Activated T-helper 2 cell treated with anti-CD3 and anti-CD28 coated beads, Interferon-gamma antibody, Interleukin-2, Interleukin-4, amounts not matched to agents 10 μg/mL and 5 μg/mL and 100 μg/mL, durations not matched to agents 14 hours and 24 hours and 36 hours (primary cell): ENCODE measurements at places on chromosomes 4 and X.

DNA sequence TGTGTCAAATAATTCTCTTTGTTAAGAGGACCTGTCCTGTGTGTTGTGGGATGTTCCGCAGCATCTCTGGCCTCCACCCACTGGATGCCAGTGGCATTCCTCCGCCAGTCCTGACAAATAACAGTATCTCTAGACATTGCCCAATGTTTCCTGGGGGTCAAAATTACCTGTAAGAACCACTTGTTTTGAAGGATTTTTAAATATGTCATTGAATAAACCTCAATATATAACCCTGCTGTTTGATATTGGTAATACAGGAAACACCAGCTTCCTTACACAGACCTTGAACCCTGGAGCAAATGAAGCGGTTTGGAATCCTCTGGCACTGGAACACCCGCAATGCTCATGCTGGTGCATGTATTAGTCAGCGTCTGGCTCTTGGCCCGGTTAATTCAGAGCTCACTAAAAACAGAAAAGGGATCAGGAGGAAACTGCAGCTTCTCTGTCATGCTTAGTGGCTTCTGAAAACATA is 101.3 kb downstream of the TBL1X start:
- no peaks in the 10 kb centered on the region for H3K27me3 ChIP-seq
- peaks cover 27% of the 10 kb centered on the region for H3K36me3 ChIP-seq
- H3K27ac ChIP-seq = no peak overlapping the region
- peaks cover 25% of the 10 kb centered on the region for H3K4me1 ChIP-seq

- H3K27me3 ChIP-seq = no peaks in the 10 kb centered on the region
- peaks cover 7% of the 10 kb centered on the region for H3K4me1 ChIP-seq
- no peaks in the 10 kb centered on the region for H3K36me3 ChIP-seq
- no peak overlapping the region for H3K27ac ChIP-seq
These were observed 352.7 kb downstream of the NKX6-1 start for GRCh38 chr4:84146300-84146959.

DNA sequence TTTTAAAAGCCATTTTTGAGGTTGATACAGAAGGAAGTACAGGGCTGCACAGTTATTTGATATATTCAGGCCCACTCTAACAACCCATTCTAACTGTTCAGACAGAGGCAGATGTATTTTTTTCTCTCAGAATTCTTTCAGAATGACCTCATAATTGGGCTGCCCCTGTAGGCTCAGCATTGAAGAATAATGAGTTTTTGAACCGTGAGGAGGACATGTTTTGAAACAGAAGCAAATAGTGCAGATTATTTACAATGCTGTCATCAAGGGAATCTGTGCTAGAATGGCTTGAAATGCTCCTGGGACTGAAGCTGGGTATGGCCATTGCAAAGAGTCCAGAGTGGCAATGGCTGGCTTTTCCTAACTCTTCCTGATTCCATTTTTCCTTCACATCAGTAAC is 158.1 kb downstream of the SOX3 start:
- H3K36me3 ChIP-seq = no peaks in the 10 kb centered on the region
- no peak overlapping the region for H3K27ac ChIP-seq
- H3K4me3 ChIP-seq = no peak overlapping the region

GRCh38 chrX:9846631-9847030 is 60.4 kb downstream of the SHROOM2 start:
- H3K4me1 ChIP-seq = peaks cover 3% of the 10 kb centered on the region
- H3K27ac ChIP-seq = no peak overlapping the region
- H3K4me3 ChIP-seq = no peak overlapping the region
- no peaks in the 10 kb centered on the region for H3K36me3 ChIP-seq
- H3K27me3 ChIP-seq = peaks cover 16% of the 10 kb centered on the region

- H3K4me3 ChIP-seq = no peak overlapping the region
- no peak overlapping the region for H3K27ac ChIP-seq
- no peaks in the 10 kb centered on the region for H3K4me1 ChIP-seq
- H3K36me3 ChIP-seq = no peaks in the 10 kb centered on the region
These were observed 60.3 kb downstream of the ADRA2C start for GRCh38 chr4:3826247-3827172.

DNA sequence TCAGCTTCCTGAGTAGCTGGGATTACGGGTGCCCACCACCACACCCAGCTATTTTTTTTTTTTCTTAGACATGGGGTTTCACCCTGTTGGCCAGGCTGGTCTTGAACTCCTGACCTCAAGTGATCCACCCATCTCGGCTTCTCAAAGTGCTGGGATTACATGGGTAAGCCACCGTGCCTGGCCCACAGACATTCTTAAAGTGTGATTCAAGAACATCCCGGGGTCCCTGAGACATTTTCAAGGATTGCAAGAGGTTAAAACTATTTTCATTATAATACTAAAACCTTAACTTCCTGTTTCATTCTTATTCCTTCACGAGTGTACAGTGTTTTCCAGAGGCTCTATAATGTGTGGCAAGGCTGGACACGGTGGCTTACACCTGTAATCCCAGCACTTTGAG is 318.7 kb downstream of the CAMK2D start:
- H3K4me3 ChIP-seq = no peak overlapping the region
- H3K27ac ChIP-seq = no peak overlapping the region
- H3K36me3 ChIP-seq = peaks cover 13% of the 10 kb centered on the region
- peaks cover 25% of the 10 kb centered on the region for H3K4me1 ChIP-seq
- DNase-seq = no peak
- no peaks in the 10 kb centered on the region for H3K27me3 ChIP-seq
